Fibroblast of skin of abdomen (primary cell): ENCODE measurements at places on chromosomes 4 and X.

DNA sequence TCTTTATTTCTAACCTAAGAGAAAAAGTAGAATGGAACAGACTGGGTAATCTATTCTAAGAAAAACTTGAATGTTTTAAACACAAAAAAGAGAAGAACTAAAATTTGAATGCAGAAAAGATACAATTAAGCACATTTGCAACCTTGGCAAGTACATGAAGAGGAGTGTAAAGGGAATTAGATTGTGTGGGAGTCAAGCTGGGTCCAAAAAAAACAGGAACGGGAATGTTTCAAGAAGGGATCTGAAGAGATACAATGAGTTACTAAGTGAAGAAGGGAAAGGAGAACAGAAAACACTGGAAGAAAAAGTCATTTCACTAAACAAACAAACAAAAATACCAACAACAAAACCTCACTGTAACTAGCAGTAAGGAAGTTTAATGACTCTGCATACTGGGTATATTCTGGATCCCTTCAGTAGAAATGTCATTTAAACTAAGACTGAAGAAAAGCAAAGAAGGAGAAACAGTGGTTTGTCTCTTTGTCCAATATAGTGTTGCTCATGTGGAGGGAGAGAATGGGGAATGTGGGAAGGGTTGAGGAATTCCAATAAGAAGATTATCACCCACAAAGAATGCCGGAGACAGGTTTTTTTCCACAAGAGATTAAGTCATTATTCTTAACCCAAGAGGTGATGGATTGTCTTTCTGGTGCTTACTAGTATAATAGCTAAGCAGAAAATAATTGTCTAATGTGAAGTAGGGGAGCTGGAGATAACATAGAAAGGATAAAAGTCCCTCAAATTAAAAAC lies 50.4 kb upstream of the PTPN13 start:
- DNase-seq, result peak; percentile 73

DNA sequence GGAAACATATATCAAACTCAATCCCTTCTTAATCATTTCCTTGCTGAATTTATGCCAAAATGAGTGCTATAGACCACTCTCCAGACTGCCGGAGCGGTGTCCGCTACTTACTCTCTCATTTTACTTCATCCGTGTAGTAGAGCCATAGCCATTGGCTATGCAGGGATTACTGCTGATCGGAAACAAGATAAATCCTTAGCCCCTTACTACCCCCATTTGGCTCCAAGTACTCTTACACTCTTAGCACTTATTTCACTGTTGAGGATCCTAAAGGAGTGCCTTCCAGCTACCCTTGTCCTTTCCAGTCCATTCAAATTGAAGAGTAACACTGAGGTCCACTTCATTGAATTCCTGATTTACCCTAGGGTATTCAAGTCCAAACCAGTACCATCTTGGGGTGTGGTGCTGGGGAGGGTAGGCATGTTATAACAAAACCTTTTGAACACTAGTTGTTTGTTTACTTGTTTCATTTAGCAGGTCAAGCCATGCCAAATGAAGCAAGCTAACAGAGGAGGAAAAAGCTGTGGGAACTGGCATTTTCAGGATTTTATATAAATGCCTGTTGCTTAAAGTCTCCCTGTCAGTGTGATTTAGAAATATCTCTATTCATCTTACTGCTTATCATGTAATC lies 715.1 kb downstream of the FSTL5 start:
- DNase-seq, result no peak

DNA sequence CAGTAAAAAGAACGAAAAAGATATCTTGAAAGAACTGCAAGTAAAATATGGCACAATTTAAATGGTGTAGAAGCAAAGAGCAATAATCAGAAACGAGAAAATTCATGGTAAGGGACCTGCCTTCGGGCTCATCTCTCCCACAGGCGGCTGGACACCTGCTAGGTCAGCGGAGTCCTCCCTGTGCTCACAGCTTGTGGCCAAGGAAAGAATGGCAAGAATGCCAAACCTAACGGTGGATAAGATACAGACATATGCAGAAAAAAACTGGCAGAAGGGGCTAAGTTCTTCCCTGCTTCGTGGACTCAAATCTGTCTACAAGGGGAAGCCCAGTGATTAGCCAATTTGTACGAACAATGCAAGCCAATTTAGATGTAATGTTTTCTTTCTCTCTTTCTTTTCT lies 152.1 kb upstream of the VCX start:
- DNase-seq, result no peak

DNA sequence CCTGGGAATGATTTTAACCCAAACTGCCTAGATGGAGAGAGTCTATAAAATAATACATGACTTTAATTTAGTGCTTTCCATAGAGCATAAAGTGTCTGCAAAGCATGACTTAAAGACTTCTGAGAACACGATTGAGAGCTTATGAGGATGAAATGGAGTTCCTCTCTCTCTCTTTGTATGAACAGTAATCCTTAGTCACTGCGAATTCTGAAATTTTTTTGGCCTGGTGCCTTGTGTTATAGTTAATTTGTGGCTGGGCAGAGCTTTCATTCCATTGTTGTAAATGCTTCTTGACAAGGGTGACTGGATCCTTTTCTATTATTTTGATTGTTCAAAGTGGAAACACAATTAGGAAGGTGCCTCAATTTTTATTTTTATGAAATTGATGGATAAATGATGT lies 179.5 kb downstream of the CEP135 start:
- DNase-seq, result peak; percentile 84

DNA sequence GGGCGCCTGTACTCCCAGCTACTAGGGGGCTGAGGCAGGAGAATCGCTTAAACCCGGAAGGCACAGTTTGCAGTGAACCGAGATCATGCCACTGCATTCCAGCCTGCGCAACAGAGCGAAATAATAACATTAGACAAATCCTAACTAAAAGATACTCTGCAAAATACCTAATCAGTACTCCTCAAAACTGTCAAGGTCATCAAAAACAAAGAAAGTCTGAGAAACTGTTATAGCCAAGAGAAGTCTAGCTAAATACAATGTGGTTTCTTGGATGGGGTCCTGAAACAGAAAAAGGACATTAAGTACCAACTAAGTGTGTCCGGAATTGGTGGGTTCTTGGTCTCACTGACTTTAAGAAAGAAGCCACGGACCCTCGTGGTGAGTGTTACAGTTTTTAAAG lies 14.6 kb upstream of the ACSL4 start:
- no peak for DNase-seq

- peak; percentile 27 for DNase-seq
These were observed 98.7 kb downstream of the GLUD2 start for GRCh38 chrX:121146059-121146628.

DNA sequence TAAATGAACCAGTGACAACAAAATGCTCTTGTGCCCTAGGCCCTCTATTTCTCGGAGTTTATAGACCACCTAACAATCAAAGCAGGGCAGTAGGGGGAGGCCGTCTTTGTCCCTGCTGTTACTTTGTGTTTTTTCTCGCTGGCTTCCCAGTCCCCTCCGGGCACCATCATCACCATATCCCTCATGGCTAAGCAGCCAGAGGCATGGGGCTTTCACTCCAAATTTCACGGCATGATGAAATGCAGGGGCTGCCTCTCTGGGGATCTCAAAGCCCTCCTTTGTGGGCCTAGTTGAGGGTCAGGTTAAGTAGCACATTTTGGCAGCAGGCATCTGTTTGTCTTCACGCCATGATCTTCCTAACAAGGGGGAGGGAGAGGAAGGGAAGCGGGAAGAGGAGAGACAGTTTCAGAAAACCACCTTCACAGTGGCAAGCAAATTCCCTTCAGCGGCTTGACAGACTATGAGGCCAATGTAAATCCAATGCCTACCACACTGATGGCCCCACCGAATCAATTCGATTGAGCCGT lies 91.9 kb downstream of the ANOS1 start:
- DNase-seq, result no peak

- DNase-seq, result no peak
These were observed 63.0 kb upstream of the FAM9A start for GRCh38 chrX:8864161-8864560.

DNA sequence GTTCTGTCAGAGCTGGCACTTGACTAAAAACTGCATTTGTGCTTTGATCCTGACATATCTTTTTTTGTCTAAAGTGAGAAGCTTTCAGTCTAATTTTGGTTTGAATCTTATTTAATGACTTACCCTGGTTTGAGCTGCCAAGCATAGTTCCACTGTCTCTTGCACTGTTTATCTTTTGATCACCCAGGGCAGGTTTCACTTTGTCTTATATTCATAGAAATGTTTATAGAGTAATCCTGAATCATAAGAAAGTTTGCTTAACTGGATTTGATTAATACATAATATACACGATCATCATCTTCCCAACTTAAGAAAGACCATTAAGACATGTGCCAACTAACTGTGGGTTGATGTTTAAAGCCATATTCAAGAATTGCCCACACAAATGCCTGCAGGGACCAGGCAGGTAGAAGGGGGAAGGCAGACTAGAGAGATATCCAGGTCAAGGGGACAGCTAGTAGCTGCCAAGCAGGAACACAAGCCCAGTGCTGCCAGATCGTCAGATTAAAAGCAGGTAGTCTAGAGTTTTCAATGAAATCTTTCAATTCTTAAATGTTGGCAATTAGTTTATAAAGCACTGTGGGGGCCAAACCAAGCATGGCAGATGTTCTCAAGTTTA lies 1.9 kb downstream of the GK start:
- DNase-seq, result no peak

GRCh38 chrX:53283099-53283498 lies 1.7 kb upstream of the IQSEC2 start:
- no peak for DNase-seq

DNA sequence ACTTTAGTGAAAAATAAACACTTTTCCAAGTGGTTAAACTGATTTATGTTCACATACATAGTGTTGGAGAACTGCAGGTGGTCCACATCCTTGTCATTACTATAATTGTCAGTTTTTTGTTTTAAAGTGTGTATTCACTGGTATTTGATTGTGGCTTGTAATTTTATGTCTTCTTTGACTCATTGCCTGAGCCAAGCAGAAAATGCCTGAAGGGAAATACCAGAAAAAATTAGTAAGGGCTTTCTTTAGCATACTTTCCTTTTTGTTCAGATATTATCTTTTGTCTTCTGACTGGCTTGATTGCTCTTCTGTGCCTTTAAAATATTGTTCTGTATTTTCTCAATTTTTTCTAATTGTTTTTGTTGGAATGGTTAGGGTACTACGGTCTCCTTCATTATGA lies 981.3 kb downstream of the C4orf33 start:
- DNase-seq, result peak; percentile 13

DNA sequence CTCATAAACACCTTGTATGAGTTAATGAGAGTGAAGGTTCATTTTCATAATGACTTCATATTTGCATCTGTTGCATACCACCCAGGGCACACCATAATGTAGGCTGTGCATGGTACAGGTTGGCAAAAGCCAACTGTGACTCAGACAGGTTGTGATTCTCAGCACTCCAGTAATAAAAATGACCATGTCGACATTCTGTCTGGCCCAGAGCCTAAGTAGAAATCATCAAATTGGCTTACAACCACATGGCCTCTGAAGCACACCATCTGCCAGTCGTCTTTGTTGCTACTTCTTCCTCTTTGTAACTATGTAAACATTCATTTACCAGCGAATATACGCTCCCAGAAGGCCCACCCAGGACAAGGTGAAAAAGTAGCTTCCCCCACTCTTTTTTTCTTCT lies 459.5 kb downstream of the GASK1B start:
- no peak for DNase-seq

DNA sequence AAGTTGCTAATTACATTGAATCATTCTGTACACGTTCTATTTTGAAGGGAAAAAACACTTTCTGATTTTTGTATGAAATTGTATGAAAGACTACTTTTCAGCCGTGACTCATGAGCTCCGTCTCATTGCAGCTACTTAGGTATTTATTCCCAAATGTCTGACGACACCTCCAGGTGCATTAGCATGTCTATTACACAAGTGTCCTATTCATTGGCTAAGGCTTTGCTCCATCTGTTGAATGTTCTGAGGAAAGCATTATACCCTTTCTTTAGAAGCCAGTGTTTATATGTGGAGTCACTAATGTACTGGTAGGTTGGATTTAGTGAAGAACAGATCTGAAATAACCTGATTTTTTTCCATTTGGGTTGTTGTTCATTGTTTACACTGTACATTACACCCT lies 51.8 kb downstream of the MAP7D3 start:
- DNase-seq, result peak; percentile 14

- peak; percentile 15 for DNase-seq
These were observed 6.3 kb upstream of the CSN3 start for GRCh38 chr4:70236125-70236524.

DNA sequence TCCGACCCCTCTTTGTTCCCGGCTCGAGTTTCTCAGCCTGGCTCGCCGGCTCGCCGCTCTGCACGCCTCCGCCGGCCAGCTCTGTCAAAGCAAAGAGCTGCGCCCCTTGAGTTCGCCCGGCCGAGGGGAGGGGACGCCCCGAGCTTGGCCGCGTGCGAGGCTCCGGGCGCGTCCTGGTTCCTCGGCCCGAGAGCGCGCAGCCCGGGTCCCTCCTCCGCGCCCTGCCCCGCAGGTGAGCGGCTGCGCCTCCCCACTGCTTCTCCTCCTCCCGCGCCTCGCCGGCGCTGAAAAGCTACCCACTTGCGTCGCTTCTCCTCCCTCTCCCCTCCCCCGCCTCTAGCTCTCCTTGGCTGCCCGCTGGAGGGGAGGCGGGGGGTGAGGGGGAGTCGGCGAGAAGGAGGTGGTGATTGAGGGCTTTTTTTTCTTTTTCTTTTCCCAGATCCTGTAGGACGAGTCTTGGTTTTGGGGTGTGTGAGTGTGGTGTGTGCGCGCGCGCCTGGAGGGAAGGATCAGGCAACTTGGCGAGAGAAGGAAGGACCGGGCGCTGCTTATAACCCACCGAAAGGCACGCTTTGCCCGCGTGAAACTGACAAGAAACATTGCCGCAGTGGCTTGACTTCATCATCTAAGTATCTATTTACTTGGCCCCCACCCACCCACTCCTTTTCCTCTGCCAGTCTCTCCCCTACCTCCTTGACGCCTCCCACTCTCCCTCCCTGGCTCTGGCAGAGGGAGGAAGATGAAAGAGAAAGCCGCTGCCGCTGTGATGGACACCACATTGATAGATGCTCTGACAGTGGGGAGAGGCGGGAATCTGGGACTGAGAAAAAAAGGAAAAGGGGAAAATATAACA lies at the start of gene LEF1:
TSS of gene LEF1 (minus strand) at position 262 of the 853 bp plus-strand sequence. CDS start 1,165 bp downstream, outside the sequence.
- peak; percentile 31 for DNase-seq

DNA sequence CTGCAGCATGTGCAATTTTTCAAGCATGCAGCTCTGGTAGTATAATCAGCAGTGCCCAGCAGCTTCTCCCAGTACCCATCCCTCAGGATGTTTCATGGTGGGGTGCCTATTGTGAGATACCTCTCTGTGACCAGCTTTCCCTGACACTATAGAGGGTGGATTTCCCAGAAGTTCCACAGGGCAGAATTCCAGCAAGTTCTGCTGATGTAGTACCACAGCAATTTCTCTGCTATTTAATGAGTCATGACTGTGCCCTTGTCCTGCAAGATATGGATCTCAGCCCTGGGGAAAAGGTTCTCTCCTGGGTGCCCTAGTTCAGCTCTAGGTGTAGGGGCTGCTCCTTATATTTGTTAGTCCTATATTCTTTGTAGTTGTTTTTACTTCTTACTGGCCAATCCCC lies 174.8 kb downstream of the ENOX2 start:
- peak; percentile 44 for DNase-seq
